ENCODE measurements at places on chromosomes 7 and 10. TPM values are rescaled to one million over a fixed set of nuclear protein-coding genes. Genes with fewer than 3 reads are reported as not detected.

- no peak overlapping the region for H3K27ac ChIP-seq
- peaks cover 32% of the 10 kb centered on the region for H3K27me3 ChIP-seq
- H3K36me3 ChIP-seq = no peaks in the 10 kb centered on the region
- H3K4me1 ChIP-seq = no peaks in the 10 kb centered on the region
Observed at GRCh38 chr10:43702936-43703281, 54.2 kb upstream of the ZNF32 start.

GRCh38 chr7:131945313-131945911, 389.0 kb upstream of the PODXL start:
- peak; percentile 66 for DNase-seq
- H3K27me3 ChIP-seq = peaks cover 81% of the 10 kb centered on the region
- no peak overlapping the region for H3K4me3 ChIP-seq
- no peak overlapping the region for H3K27ac ChIP-seq
- H3K36me3 ChIP-seq = no peaks in the 10 kb centered on the region
- H3K4me1 ChIP-seq = peaks cover 7% of the 10 kb centered on the region

- no peaks in the 10 kb centered on the region for H3K27me3 ChIP-seq
- no peaks in the 10 kb centered on the region for H3K4me1 ChIP-seq
Observed at GRCh38 chr10:51896849-51897248, 197.5 kb upstream of the CSTF2T start.

DNA sequence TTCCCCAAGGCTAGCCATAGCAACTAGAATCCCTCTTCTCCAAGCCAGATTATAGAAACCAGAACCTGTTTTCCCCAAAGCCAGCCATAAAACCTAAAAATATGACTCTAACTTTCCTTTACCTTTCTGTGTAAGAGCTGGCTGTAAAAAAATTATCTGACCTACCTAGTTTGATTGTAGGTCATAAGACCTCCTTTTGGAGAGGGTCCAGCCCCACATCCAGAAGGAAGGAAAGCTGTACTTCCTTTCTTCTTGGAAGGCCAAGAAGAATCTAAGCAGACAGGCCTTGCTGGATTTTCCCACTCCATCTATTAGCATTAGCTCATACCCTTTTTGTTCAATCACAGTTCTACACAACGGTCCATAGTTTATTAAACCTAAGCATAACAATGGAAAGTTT, 1006.3 kb downstream of the SORCS3 start:
- no peaks in the 10 kb centered on the region for H3K36me3 ChIP-seq
- H3K27me3 ChIP-seq = no peaks in the 10 kb centered on the region
- no peak overlapping the region for H3K27ac ChIP-seq
- H3K4me3 ChIP-seq = no peak overlapping the region
- no peak for DNase-seq
- H3K4me1 ChIP-seq = no peaks in the 10 kb centered on the region

GRCh38 chr7:66170309-66171231, 34.6 kb upstream of the TPST1 start:
- no peak overlapping the region for H3K4me3 ChIP-seq
- DNase-seq = peak; percentile 31
- H3K4me1 ChIP-seq = no peaks in the 10 kb centered on the region
- no peaks in the 10 kb centered on the region for H3K27me3 ChIP-seq
- H3K36me3 ChIP-seq = no peaks in the 10 kb centered on the region

DNA sequence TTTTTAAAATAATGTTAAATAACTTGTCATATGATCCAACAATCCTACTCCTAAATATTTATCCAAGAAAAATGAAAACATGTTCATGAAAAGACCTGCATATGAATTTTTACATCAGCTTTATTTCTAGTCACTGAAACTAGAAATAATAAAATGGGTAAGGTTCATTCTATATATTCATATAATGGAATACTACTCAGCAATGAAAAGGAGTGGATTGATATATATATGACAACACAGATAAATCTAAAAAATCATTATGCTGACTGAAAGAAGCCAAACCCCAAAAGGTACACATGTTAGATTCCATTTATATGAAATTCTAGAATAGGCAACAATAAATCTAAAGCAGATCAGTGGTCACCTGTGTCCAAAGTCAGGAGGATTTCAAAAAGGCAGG, 84.9 kb upstream of the PCBD1 start:
- no peak overlapping the region for H3K27ac ChIP-seq
- H3K27me3 ChIP-seq = peaks cover 80% of the 10 kb centered on the region

DNA sequence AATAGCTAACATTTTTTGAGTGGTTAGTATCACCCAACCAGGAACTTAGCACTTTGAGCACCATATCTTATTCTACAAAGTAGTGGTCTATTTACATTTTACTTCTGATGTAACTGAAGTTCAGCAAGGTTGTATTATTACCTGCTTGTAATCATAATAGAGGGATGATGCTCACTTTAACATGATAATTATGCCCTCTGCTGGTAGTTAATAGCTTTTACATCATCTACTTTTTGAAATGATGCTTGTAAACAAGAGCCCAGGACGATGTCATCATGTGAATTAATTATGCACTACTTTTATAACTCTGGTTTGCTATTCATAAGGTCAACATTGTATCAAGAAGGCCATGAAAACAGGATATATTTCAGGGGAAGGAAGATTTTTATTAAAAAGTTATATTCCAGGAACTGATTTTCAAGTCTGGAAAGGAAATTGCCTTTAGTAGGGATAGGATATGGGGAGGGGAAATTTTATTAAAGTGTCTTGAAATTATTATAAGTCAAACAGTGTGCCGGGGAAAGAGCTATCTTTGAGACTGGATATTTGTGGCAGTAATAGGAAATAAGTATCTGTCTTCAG, 80.3 kb upstream of the SCIN start:
- DNase-seq = no peak
- H3K4me3 ChIP-seq = no peak overlapping the region
- peaks cover 18% of the 10 kb centered on the region for H3K4me1 ChIP-seq
- no peak overlapping the region for H3K27ac ChIP-seq
- H3K27me3 ChIP-seq = no peaks in the 10 kb centered on the region
- no peaks in the 10 kb centered on the region for H3K36me3 ChIP-seq

Gene C10orf105
- total RNA-seq = not detected

Gene EBLN1
- total RNA-seq = not detected

Gene MYOF
- total RNA-seq = 468 TPM

Gene TRDMT1
- total RNA-seq = 7.9 TPM
